ENCODE measurements at places on chromosomes 6 and 20. TPM values are rescaled to one million over a fixed set of nuclear protein-coding genes. Genes with fewer than 3 reads are reported as not detected.
A peak's percentile ranks its signal among the peaks of the same experiment; 100 is the strongest.

DNA sequence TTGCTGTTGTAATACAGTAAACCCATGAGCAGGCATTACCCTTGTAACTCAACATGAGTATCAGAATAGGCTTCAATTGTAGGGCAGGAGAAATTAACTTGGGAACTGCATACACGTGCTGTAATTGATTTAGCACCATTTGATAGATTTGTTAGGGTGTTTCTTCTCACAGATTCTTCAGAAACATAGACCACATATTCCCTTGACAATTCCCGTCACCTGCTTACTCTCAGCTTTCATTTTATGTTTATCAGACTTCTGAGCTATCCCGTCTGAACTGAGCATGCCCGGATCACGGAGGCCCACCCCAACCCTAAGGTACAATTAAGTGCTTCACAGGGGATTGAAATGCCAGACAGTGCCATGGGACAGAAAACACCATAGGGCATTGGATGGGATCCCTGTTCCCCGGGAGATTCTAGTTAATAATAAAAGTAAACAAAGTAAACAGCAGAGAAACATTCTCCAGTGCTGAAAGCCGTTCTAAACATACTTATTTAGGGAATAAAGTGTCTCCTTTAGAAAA is 179.7 kb downstream of the PHACTR1 start:
- no peak for DNase-seq
- no peaks in the 10 kb centered on the region for H3K27me3 ChIP-seq
- no peaks in the 10 kb centered on the region for H3K36me3 ChIP-seq
- H3K4me3 ChIP-seq: no peak overlapping the region
- no peak overlapping the region for H3K27ac ChIP-seq

GRCh38 chr20:24952376-24953208 is 3.5 kb downstream of the CST7 start:
- no peak overlapping the region for H3K27ac ChIP-seq
- H3K36me3 ChIP-seq: no peaks in the 10 kb centered on the region
- no peaks in the 10 kb centered on the region for H3K4me1 ChIP-seq

- H3K36me3 ChIP-seq: no peaks in the 10 kb centered on the region
- DNase-seq: no peak
- no peak overlapping the region for H3K4me3 ChIP-seq
- no peak overlapping the region for H3K27ac ChIP-seq
- no peaks in the 10 kb centered on the region for H3K4me1 ChIP-seq
- no peaks in the 10 kb centered on the region for H3K27me3 ChIP-seq
These were observed 47.0 kb upstream of the GCLC start for GRCh38 chr6:53591873-53592272.

- no peaks in the 10 kb centered on the region for H3K27me3 ChIP-seq
- no peak overlapping the region for H3K27ac ChIP-seq
- no peaks in the 10 kb centered on the region for H3K36me3 ChIP-seq
- DNase-seq: no peak
These were observed 227.0 kb downstream of the SYNDIG1 start for GRCh38 chr20:24696396-24696795.

DNA sequence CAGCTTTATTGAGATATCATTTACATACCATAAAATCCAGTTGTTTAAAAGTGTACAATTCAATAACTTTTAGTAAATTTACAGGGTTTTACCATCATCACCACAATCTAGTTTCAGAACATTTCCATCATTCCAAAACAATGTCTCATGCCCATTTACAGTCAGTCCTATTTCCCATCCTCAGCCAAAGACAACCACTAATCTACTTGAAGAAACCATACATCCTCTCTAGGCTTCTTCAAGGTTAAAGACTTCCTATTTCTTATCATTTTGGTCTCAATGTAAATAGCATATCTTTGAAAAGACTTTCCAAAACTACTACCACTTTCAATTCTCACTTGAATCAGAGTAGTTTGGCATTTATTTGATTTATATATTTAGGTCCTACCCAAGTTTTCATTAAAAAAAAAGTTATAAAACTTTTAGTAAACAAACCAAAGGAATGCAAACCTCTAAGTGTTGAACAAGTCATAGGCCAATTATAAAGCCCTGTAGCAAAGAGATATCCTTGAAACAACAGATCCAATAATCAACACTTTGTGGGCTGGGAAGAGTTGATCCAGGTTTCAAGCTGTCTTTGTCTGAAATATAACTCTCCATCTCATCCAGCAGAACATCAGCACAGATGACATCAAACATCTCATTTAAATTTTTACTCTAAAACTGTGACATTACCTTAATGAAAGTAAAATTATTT is 211.3 kb upstream of the RUNX2 start:
- no peaks in the 10 kb centered on the region for H3K27me3 ChIP-seq
- no peak overlapping the region for H3K4me3 ChIP-seq
- H3K36me3 ChIP-seq: no peaks in the 10 kb centered on the region
- no peaks in the 10 kb centered on the region for H3K4me1 ChIP-seq
- no peak overlapping the region for H3K27ac ChIP-seq
- no peak for DNase-seq

DNA sequence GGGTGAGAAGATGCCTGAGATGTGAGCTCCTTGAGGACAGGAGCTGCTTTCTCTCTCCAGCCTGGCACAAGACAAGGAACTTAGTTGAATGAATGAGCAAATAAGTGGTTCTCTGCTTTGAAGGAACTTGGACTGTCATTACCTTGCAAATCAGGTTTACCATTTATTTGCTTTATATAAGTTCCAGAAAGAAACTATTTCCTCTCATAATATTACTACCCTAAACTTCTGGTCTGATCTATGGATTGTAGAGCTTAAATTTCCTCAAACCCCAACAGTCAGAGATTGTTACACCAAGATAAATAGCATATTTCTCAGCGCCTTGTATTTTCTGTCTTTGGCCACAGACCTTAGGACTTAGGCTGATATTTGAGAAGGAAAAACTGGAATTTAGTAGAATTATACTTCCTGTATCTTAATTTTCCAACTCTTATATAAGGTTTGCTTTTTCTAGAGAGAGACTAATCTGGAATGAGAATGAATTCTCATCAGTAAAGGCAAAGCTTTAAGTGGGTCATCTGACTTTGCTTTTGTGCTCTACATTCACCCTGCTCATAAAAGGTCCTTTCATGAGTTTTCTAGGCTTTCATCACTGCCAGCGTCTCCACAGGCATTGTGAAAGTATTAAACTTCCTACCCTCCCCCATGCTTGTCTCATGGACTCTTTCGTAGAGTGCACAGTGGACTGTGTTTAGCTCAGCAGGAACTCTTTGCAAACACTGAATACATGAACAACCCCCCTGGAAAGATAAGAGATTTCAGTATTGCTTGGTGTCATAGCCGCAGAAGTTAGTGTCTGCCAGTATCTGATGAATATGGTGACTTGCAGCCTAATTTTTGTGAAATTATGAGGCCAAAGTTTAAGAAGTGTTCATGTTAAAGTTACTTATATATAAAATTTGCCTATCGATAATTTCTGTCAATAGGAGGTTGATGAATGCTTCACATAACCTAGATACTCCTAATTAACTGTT is 74.0 kb downstream of the PTPRA start:
- H3K36me3 ChIP-seq: no peaks in the 10 kb centered on the region
- no peak overlapping the region for H3K4me3 ChIP-seq
- no peak for DNase-seq
- H3K4me1 ChIP-seq: no peaks in the 10 kb centered on the region
- H3K27ac ChIP-seq: no peak overlapping the region

GRCh38 chr6:54335871-54336270 is 27.6 kb downstream of the TINAG start:
- no peak for DNase-seq
- no peaks in the 10 kb centered on the region for H3K27me3 ChIP-seq

DNA sequence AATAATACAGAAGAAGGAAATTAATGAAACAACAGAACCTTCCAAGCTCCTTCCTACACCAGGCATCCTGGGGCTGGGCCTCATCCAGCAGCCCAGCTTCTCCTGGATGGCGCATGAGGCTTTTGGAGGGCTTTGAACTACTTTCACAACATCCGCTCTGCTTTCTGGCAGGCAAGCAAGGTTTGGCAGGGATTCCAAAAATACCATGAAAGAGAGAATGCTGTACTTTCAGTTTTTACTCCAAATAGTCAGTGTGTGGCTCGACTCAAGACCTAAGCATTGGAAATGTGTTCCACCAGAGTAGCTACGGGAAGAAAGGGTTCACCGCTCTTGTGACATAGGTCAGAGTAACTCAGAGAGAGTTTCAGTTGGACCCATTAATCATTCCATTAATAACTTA is 125.4 kb downstream of the OPRM1 start:
- no peaks in the 10 kb centered on the region for H3K4me1 ChIP-seq
- H3K4me3 ChIP-seq: no peak overlapping the region
- H3K27ac ChIP-seq: peak overlapping the region; percentile 6
- no peaks in the 10 kb centered on the region for H3K36me3 ChIP-seq

Gene WFDC5
- not detected for polyA plus RNA-seq

Gene USP49
- 1.3 TPM for polyA plus RNA-seq

Gene PROKR2
- polyA plus RNA-seq: not detected

Gene EIF6
- 78.1 TPM for polyA plus RNA-seq

Gene RIPPLY2
- polyA plus RNA-seq: not detected
